ENCODE measurements at places on chromosomes 4 and X.

GRCh38 chr4:147524601-147525000 lies 43.7 kb downstream of the EDNRA start:
- DNase-seq: no peak

DNA sequence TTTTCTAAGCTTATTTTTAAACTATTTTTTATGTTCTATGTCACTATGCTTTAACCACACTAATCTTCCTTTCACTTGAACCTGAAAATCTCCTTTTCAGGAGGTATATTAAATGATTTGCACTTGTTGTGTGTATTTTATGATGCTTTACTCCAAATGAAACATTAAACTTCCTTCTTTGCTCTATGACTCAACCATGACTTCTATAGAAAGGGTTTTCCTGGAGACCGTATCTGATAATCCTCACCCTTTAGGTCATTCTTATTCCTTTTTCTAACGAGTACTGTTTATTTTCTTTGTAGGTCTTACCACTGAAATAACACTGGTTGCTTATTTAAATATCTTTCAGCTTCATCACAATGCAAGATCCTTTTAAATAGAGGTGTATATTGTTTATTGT lies 1163.2 kb downstream of the PCDH18 start:
- no peak for DNase-seq

- no peak for DNase-seq
Observed at GRCh38 chrX:11137543-11138139, 26.5 kb downstream of the HCCS start.

GRCh38 chrX:154024271-154024670 lies 4.6 kb upstream of the IRAK1 start:
- DNase-seq: no peak

- DNase-seq: no peak
Observed at GRCh38 chr4:24514808-24515207, 69.5 kb downstream of the DHX15 start.

- no peak for DNase-seq
Observed at GRCh38 chr4:8030121-8030781, 90.6 kb upstream of the AFAP1 start.

GRCh38 chrX:19332983-19333382 lies 10.7 kb upstream of the PDHA1 start:
- DNase-seq: no peak

DNA sequence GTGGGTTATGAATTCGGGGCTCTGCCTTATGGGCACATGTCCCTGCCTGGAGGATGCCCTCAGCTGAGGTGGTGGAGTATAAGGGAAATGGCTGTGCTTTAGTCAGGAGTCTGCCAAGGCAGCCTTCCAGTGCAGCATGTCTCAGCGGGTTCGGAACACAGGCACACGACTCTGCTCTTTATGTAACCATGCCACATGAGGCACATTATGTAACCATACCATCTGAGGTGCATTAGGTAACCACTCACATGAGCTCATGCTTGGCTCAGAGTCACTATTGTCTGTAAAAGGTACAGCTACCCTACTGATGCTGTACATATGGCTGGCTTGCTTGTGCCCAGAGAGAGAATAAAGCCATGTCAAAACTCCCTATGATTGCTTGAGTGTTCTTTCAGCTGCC lies 723.6 kb downstream of the TRAM1L1 start:
- DNase-seq: no peak
